NCI-H146 (cell line): ENCODE measurements at places on chromosomes 7 and 10.

- DNase-seq: no peak
Measured at GRCh38 chr7:120955577-120956149, 5.1 kb downstream of the ING3 start.

DNA sequence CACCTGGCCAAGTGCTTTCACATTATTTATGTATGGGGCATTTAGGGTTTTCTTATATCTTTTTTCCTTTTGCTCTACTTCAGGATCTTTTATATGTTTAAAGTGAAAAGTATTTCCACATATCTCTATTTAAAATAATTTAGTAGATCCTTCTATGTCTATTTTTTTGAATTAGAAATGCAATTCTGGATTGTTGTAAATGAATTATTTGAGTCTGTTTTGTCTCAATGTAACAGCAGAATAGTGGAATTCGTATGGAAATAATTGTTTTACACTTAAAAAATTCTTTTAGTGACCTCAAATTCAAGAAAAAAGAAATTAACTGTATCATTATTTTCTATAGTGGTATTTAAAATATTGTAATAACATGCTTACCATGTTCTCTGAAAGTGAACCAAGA lies 126.5 kb upstream of the HDAC9 start:
- no peak for DNase-seq

- DNase-seq: no peak
Measured at GRCh38 chr10:68831961-68832455, 4.7 kb downstream of the STOX1 start.

- DNase-seq: no peak
Measured at GRCh38 chr7:43570688-43571365, 12.1 kb upstream of the STK17A start.

- no peak for DNase-seq
Measured at GRCh38 chr10:20020677-20021076, 204.4 kb downstream of the PLXDC2 start.

GRCh38 chr7:109111086-109111485 lies 541.4 kb downstream of the DNAJB9 start:
- DNase-seq: no peak

DNA sequence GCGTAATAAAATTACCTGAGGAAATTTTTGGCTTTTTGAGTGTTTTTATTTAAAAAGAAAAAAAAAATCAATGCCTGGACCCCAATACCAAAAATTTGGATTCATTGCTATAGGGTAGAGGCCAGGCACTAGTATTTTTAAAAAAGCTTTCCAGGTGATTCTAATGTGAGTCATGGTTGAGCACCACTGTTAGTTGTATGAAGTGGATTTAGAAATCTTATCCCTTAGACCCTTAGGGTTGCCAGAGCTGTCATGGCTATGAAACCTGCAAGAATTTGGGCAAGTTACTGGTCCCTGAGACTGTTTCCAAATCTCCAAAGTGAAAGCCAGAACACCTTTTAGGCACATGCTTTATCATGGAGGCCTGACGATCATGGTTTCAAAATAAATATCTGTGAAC lies 262.5 kb downstream of the AHR start:
- no peak for DNase-seq

DNA sequence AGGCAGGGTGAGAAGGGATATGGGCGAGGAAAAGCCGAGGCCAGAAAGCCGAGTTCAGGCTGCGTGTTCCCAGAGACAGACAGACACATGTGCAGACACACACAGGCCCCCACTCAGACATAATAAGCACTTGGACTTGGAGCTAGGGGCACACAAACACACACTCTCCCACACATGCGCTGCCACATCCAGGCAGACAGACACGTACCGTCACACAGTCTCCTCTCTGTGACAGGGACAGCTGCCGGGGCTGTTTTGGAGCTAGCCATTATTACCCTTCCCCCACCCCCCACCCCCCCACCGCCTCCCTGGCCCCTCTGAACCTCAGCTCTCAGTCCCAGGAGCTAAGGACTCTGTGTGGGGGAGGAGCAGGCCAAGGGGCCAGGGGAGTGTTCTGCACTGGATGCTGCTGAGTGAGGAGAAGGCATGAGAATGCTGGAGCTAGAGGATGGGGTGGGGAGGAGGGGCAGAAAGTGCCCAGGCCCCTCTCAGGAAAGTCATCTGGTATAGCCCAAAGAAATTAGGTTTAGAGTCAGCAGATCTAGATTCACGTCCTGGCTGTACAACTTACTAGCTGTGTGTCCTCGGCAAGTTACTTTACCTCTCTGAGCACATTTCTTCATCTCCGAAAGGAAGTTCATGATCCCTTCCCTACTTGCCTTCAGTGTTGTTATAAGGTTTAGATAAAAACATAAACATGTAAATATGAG lies 6.3 kb downstream of the PITX3 start:
- DNase-seq: no peak

- DNase-seq: no peak
Measured at GRCh38 chr10:46551701-46552525, 4.5 kb downstream of the GPRIN2 start.

DNA sequence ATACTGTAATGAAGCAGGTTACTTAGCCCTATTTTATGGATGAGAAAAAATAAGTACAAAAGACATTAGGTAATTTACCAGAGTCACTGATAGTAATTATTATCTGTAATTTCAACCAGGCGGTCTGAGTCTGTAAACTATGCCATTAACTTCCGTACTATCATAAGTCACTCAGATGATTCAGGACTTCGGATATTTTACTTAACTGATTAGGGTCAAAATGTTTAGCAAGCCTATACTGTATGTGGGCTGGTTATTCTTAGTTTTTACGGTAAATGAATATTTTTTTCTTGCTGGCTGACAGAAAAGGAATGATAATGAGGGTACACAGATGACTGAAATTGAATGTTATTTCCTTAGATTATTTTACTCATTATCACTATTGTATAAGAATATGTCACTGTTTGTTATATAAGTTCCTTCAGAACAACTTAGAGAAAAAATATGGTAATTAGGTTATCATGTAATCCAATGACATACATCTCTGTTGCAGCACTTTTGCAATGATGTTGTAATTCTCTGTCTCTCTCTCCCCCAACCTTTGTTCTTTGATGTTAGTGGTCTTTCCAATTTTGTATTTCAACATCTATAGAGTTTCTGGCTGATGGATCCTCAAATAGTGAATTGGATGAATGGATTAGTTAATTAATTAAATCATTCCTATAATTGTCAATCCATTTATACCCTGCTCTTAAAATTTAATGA lies 165.6 kb downstream of the ZEB1 start:
- DNase-seq: no peak

GRCh38 chr10:95788830-95789229 lies 32.9 kb downstream of the ENTPD1 start:
- DNase-seq: no peak

DNA sequence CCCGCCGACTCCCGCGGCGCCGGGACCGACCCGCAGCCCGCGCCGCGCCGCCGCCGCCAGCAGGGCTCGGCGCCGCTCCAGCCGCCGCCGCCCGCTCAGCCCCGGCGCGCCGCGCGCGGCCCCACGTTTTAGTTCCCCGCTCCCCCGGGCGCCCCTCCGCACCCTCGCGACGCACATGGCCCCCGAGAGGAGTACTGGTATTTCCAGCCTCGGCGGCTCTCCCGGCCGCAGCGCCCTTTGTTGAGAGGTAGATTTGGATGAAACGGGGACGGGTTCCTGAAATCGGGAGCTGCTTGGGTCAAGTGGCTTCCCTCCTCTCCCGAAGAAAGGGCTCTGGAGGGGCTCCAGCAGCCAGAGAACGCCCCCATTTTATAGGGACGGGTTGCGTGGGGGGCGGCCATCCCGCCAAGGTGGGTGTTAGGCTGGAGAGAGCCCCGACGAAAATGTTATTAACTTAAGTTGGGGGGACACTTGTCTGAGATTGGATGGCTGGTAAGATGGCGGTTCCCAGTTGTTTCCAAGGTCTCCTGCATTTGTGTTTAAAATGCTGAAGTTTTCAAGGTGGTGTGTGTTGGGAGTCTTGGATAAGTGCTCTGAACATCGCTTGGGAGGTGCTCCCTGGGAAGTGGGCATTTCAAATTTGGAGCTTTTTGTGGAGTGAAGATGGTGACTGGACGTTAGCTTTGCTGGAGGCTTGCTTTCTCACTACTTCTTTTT lies 1.2 kb downstream of the BMI1 start:
- DNase-seq: peak; percentile 54

DNA sequence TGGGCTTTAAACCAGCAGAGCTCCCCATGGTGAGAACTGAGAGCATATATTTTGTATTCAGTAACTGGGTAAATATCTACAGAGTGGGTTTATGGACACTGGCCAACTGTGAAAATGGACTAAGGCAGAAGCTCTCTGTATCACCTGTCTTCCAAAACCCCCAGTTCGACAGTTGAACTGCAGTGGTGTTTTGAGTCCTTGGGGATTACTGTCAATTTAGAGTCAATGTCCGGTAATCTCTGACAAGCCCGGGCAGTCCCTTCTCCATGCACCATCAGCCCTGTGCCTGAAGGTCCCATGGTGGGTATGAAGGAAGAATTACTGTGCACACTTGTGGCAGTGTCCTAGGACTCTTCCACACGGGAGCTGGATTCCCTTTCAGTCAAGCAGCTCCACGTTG lies 235.0 kb downstream of the CCSER2 start:
- peak; percentile 55 for DNase-seq

- DNase-seq: no peak
Measured at GRCh38 chr7:108313086-108313485, 143.2 kb downstream of the NRCAM start.

- peak; percentile 81 for DNase-seq
Measured at GRCh38 chr10:77877441-77878344, 48.9 kb downstream of the DLG5 start.
